ENCODE measurements at places on chromosomes 12 and 14.

GRCh38 chr12:6757028-6757690 is 4.2 kb upstream of the MLF2 start:
- DNase-seq, result peak; percentile 32

GRCh38 chr12:38823738-38824137 is 81.7 kb downstream of the CPNE8 start:
- no peak for DNase-seq

- DNase-seq, result no peak
Observed at GRCh38 chr12:48816143-48816854, 2.0 kb upstream of the CACNB3 start.

DNA sequence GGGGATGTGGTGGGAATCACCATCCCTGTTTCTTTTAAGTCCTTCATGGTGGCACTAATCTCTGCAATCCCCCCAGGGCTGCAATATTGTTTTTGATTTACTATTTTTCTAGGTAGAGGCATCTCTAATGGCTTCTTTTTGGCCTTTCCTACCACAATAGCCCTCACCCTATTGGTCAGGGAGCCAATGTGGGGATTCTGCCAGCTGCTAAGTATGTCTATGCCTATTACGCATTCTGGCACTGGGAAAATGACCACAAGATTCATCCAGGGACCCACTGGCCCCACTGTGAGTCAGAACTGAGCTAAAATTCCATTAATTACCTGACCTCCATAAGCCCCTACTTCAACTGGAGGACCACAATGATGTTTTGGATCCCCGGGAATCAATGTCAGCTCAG is 15.9 kb upstream of the GLIPR1L2 start:
- no peak for DNase-seq

DNA sequence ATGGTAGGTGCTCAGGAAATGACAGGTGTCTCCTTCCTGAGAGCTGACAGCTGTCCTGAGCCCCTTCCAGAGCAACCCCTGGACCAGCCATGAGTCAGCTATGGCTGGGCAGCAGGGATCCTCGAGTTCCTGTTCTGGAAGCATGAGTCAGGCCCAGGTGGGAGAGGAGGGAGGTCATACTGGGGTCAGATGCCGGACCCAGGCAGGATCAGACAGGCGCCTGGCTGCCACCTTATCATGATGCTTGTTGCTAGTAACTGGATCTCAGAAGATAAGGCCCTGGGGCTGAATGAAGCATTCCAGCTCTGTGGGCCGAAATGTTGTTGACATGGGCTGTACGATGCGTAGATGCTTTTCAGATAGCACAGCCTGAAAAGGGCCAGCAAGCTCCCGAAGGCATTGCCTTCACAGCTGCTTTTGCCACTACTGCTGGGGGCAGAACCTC is 17.4 kb upstream of the KRT7 start:
- no peak for DNase-seq

GRCh38 chr12:54024127-54024526 is 4.1 kb upstream of the HOXC6 start:
- DNase-seq, result no peak

- DNase-seq, result no peak
Observed at GRCh38 chr14:39683691-39684260, 251.5 kb upstream of the FBXO33 start.

- DNase-seq, result no peak
Observed at GRCh38 chr14:38255673-38256532, at the start of gene CLEC14A. TSS of gene CLEC14A (minus strand) at chr14:38256093. CDS start at chr14:38256022, 71 bp downstream.

- no peak for DNase-seq
Observed at GRCh38 chr14:97273540-97273939, 476.4 kb downstream of the VRK1 start.

- no peak for DNase-seq
Observed at GRCh38 chr14:97380539-97380941, 583.4 kb downstream of the VRK1 start.
